ENCODE measurements at places on chromosomes 4 and X.

DNA sequence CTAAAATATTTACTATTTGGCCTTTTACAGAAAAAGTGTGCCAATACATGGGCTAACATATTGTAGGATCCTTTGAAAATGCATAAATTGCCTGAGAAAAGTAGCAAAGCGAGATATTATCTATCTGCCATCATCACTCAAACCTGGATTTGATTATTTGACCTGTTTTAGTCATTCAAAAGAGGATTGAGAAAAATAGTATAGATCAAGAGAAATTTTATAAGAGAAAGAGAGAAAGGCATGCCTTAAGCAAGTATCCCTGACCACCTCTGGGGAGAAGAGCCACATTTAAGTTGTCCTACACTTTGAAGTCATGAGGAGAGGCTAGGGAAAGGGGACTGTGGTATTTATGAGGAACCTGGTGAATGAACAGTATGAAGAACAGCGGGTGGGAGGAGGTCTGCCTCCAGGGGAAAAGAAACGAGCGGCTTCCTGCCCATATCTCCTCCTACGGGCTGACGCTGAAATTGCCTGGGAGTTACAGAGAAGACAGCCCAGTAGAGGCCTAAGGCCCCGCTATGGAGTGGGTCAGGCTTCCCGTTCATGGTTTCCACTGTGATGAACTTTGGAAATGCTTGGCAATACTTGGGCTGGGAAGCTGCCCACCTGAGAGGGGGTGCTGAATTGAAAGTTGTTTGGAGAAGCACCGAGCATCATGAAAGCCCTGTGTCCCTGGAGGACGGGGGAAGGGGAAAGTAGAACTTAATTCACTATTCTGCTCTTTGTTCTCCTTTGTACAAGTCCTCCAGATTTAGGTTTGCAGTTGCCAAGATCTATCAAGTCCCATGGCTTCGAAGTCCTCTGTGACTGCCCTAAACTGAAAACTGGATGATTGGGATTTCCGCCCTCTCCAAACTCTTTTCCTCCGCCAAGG lies 106.9 kb upstream of the ACSL4 start:
- DNase-seq, result no peak

DNA sequence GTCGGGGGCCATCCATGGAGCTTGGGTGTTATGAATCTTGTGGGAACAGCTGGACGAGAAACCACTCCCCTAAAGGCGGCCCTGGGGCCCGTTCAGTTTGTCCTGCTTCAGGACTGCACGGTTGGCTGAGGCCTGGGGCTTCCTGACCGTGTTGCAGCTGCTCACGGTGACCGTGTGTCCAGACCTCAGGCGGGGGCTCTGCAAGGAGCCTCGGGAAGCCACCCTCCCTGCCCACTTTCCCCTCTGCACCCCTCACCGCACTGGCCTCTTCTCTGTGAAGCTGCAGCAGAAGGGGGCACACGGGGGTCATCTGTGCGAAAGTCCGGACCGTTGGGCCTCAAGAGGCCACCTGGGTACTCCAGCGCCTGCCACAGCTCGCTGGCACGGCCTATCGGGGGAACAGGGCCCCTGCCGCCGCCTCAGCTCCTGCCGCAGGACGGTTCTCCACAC lies 29.4 kb downstream of the UVSSA start:
- DNase-seq, result no peak

DNA sequence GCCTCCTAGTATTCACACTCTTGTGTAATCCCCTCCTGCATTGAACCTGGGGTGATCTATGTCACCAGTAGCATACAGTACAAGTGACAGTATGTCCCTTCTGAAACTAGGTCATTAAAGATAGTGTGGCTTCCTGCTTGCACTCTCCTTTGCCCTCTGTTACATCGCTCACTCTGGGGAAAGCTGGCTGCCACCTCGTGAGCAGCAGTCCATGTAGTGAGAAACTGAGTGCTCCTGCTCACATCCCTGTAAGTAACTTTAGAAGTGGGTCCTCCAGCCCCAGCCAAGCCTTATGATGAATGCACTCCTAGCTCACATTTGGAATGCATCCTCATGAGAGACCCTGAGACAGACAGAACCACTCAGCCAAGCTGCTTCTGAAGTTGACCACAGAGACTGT lies 89.8 kb upstream of the TNIP3 start:
- DNase-seq, result no peak

DNA sequence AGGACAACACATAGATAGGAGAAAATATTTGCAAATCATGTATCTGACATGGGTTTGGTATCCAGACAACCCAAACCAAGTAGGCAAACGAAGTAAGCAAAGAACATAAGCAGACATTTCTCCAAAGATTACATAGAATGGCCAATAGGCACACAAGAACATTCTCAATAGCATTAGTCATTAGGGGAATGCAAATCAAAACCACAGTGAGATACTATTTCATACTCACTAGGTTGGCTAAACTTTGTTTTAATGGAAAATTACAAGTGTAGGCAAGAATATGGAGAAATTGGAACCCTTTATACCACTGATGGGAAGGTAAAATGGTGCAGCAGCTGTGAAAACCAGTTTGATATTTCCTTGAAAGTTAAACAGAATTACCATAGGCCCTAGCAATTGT lies 74.7 kb downstream of the CHRNA9 start:
- no peak for DNase-seq

DNA sequence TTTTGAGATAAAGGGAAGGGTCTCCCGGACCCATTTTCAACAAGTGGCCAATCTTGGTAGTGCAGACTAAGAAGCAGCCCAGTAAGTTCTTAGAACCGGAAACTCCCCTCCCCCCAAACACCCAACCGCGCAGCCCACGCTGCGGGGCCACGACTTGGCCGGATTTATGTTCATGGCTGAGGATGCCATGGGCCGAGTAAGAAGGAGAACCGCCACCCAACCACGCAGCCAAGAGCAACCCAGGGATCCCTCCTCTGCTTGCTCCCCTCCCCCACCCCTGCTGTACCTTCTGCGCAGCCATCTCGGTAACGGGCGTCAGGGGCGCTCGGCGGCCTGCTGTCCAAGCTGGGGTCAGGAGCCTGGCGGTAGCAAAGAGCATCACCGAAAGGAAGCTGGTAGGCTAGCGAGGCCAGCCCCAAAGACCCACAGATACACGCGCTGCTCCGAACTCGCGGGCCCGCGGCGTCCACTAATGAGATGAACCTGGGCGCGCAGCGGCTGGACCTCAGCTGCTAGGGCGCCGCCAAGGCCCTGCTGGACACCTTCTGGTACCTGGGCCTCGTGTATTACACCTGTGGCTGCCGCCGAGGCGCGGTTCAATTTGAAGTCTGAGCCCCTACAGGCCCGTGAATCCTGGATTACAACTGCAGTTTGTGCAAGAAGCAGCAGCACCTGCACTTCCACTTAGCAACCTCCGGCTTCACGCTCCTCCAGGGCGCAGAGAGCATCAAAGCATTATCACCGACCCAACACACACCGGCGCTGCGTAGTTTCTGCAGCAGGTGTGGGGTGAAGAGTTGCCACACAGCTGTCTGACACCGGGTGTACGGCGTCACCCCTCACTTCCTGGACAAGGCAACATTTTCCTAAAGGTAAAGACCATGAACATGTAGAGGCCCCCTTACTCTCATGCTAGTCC lies 63.4 kb downstream of the NUDT10 start:
- DNase-seq, result no peak

DNA sequence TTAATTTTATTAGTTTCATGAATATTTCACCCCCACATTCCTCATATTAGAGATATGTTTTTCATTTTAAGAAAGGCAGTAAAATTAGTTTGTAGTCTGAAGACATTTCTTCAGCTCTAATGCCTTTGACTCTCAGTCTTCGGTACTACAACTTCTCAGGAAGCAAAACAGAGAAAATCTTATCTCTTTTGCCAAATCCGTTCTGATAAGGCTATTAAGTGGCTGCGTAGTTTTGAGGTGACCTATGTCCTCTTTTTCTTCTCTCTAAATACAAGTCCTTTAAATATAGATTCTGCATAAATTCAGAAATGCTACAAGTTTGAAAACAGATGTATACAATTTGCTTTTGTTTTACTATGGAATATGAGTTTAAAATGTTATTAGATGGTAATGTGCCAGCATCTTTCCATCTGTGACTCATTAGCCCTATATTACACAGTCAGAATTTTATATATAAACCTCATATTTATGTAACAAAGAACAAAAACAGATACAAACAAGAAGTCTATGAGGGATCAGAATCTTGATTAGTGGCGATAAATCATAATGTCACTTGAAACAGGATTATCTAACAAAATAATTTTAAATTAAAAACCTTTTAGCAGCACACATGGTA lies 181.2 kb upstream of the ETNPPL start:
- no peak for DNase-seq

GRCh38 chrX:103656617-103657016 lies 27.8 kb downstream of the TCEAL1 start:
- no peak for DNase-seq
